ENCODE measurements at places on chromosomes 11 and 22.

DNA sequence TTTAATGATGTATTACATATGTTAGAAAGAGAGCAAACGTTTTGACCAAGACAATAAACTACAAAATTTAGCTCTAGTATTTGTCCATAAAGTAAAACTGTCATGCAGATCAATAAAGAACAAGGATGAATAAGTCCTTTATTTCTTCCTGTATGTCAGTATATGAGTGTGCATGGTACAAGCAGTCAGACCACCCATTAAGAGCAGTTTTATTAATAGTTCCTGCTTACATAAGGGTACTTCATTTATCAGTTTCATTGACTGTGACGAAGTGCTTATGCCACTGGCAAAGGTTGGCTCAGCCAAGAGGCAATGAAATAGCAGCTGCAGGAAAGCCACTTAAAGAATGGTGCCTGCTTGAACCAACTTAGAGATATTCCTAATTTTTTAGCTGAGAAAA lies 913.0 kb upstream of the CNTN5 start:
- no peak for DNase-seq

DNA sequence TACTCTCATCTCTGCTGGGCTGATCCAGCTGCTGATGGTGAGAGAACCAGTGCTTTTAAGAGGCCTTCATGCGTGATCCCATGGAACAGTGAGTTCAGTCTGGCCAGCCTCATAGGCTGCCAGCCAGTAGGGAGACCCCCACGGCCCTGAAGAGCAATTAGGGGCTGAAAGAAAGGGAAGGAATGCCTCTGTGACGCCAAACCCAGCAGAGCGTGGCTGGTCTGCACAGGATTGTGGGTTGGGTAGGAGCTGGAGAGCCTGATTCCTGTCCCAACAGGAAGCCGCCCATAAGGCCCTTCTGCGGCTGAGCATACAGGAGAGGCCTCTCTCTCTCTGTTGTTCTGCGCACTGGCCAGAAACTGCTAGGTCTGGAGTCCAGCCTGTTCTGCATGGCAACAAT lies 181.5 kb upstream of the E2F8 start:
- no peak for DNase-seq

- DNase-seq, result no peak
These were observed 76.5 kb downstream of the LRRC4C start for GRCh38 chr11:41382927-41383326.

- no peak for DNase-seq
These were observed 26.9 kb downstream of the SUSD2 start for GRCh38 chr22:24208012-24208749.

GRCh38 chr11:34601085-34601444 lies 19.8 kb upstream of the EHF start:
- DNase-seq, result no peak
